ENCODE measurements at places on chromosomes 11 and 22.
A peak's percentile ranks its signal among the peaks of the same experiment; 100 is the strongest.

DNA sequence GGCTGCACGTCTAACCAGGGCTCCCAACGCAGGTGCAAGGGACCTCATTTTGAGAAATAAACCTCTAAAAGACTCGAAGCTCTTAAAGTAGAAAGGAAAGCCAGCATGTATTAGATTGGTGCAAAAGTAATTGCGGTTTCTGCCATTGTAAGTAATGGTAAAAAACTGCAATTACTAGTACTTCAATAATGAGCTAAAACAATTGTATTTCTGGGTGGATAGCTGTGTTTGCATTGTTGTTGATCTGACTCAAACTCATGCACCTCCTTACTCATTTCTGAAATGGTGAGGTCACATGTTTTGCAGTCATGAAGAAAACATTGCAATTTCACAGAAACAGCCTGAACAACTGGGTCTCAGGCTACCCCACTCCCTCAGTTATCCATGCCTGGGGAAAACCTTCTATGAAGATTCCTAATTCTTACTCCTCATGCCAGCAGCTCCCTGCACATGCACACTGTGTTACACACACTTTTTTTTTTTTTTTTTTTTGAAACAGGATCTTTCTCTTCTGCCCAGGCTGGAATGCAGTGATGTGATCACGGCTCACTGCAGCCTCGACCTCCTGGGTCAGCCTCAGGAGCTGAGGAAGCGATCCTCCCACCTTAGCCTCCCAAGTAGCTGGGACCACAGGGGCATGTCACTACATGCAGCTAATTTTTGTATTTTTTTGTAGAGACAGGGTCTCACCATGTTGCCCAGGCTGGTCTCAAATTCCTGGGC, 24.6 kb downstream of the VWCE start:
- DNase-seq = no peak

GRCh38 chr11:39327302-39327701, 2132.2 kb downstream of the LRRC4C start:
- DNase-seq = no peak

GRCh38 chr11:69541501-69542313, 60.2 kb downstream of the LINC01488 start:
- no peak for DNase-seq

DNA sequence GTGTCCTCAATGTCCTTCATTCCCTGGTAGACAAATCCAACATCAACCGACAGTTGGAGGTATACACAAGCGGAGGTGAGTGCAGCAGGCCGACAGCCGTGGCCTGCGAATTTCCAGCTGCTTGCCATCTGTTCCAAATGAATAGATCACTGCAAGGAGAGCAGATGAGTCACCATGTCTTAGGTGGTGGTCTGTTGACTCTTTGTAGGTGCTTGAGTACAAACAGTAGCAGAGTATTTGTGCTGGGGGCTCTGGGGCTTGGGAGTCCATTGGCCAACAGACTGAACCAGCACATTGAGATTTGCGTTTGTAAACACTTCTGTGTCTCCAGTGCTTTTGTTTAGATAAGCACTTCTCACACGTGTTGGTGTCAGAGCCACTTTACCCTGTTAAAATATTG, 21.1 kb downstream of the EIF3L start:
- DNase-seq = no peak

DNA sequence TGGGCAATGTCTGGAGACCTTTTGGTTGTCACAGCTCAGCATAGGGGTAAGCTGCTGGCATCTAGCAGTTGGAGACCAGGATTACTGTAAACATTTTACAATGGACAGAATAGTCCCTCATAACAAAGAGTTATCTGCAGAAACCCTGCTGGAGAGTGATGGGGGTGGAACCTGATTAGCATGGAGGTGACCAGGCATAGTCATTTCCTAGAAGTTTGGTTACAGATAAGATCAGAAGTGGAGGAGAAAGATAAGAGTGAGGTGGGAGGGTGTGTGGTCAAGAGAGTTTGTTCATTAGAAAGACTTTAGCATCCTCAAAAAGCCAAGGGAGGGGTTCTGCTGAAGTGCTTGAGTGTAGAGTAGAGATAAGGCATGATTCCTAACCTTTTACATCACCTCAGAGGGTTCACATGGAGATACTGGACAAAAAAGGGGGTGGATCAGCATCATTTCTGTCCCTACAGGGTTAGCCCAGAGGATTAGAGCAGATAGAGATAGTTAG, 38.8 kb downstream of the PRDM11 start:
- no peak for DNase-seq

DNA sequence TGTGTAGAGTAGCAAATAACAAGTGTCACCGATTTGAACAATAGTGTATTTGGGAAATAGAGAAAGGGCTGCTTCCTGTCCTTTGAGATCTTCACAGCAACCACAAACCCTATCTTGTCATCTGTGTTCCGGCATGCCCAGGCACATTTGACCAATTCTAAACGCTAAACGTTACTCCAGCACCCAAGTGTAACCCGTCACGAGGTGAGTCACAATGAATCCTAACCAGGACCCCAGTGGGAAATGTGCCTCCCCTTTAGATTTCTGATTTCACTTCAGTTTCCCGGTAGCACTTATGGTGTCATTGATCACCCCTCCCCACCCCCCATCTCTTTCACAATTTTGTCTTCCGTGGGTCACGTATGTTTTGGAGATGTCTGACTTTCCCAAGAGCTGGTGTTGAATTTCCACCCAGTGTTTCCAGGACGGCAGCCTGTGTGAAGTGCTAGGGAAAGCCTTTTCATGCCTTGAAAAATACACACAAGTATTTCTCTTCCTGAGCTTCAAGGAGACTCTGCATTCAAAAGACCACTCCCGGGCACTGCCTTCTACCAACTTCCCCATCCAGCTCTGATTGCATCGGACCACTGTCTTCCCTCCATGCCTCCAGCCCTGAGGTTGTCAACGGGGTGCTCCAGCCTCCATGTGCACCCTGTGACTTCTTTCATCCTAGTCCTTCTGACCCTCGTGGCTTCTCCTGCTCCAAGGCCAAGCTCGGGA, 10.5 kb upstream of the C11orf24 start:
- no peak for DNase-seq

GRCh38 chr22:36296690-36297089, 43.8 kb downstream of the APOL1 start:
- no peak for DNase-seq

DNA sequence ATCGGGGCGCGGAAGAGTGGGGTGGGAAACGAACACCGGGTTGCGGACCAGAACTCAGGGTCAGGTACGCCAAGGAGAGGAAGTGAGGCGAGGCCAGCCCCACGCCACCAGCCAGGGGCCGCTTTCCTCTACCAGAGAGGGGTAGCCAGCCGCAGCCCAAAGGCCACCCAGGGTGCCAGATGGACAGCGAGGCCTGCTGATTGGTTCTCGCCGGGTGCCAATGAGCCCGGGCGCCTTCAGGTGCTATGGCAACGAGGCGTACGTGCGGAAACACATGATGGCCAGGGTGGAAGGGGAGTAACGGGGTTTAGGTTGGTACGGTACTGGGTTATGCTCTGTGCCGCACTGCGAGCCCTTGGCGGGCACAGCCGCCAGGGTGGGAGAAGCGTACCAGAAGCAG, 128.9 kb downstream of the SERGEF start:
- DNase-seq = no peak

DNA sequence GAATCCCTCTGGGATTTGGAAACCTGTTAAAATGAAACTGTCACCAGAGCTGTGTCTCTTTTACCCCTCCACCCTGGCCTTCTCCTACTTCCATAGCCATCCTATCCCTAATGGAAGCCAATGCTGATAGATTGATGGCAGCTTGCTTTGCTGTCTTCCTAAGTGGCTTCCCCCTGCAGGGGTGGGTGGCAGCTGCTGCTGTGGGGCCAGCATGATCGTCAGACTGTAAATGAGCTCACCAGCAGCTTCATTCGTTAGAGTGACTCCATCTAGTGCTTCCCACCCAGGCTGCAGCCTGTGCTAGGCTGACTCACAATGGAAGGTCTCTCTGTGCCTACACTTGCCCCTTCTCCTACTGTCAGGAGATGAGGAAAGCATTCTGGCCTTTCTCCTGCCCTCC, 311.0 kb downstream of the BUD13 start:
- no peak for DNase-seq

DNA sequence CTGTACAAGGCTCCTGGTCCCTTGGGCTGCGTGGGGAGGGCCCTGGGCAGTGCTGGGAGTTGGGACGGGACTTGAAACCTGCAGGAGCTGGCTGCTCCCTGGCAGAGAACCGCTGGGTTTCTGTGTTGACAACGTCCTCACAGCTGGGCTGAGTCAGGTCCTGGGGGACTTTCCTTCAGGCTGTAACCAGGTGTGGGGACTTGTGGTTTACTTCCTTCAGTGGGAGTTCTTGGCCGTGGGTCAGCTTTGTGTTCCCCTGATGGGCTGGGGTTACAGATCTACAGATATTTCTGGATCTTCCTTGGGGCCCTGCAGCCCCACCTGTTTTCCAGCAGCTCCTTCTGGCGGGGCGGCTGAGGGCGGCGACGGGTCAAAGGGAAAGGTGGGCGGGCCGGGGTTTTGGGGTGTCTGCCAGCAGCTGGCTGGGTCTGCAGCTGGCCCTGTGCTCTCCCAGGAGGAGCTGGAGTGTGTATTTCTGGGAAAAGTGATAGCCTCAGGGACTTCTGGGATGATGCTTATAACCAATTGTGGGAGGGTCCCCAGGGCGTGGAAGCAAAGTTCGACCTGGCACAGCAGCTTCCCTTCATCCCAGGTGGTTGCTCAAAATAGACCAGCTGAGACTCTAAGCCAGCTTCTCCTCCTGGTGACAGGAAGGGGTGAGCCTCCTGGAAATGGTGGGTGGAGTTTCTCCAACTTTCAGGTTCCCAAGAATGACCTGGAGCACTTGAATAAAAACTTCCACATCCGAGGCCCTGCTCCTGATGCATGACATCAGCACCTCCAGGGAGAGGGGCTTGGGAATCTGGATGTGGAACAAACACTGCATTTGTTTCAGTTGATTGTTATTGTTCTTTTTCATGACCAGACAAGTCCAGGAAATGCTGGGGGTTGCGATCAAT, 19.1 kb downstream of the ST14 start:
- DNase-seq = no peak

DNA sequence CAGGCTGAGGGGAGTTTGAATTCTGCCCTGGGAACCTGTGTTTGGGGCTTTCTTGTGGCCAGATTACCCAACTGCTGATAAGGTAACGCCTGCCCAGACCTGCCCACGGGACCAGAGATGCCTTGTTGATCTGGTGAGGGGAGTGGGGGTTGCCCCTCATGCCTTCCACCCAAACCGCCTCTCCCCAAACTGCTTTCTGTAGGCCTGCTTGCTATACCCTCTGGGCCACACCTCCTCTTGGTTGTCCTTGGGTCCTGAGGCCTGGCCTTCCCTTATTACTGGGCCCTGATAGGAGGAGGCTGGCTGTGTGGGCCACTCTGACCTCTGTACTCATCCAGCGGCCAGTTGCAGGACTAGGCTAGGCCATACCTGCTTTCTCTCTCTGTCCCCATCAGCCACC, 3.4 kb downstream of the P2RY2 start:
- DNase-seq = no peak

- peak; percentile 18 for DNase-seq
These were observed 845 bp downstream of the MPPED2 start for GRCh38 chr11:30585125-30585891.

DNA sequence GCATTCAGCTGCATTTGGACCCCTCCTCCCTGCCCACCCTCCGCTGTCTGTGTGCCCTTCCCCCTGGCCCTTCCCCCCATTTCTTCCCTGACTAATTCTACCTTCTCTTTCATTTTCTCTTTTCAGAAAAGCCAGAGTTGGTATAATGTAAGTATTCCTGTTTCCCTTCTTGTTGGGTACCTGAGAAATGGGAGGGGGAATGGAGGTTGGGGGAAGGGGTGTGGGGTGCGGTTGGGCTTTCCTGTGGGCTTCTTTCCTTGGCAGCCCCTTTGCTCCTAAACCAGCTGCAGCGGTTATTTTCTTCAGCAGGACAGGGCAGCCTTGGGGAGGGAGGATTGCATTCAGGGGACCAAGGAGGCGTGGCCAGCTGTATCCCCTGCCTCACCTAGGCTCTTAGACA, 70.2 kb downstream of the SCN3B start:
- DNase-seq = no peak

DNA sequence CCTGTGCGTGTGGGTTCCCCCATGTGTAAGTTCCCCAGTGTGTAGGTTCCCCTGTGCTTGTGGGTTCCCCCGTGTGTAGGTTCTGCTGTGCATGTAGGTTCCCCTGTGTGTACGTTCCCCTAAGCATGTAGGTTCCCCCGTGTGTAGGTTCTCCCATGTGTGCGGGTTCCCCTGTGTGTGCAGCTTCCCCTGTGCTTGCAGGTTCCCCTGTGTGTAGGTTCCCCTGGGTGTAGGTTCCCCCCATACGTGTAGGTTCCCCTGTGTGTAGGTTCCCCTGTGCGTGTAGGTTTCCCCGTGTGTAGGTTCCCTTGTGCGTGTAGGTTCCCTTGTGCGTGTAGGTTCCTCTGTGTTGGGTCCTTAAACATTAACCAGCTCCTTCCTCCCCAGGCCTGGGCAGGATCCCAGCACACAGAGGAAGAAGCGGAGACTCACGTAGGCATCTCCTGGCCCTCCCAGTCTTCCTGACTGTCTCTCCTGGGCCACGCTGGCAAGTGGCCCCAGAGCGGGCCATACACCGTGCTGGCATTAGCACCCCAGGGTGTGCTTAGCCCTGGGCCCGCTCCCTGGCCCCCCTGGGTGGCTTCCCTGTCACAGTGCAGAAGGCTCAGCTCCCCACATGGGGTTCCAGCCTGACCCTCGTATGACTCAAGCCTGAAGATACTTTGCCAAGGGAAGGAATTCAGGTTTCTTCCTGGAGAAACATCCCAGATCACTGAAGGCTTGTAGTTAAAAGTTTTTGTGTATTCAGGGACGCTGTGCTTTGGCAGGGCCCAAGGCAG, 2.8 kb upstream of the GRAMD4 start:
- DNase-seq = no peak

GRCh38 chr11:8250981-8251615, 12.6 kb downstream of the LMO1 start:
- no peak for DNase-seq

DNA sequence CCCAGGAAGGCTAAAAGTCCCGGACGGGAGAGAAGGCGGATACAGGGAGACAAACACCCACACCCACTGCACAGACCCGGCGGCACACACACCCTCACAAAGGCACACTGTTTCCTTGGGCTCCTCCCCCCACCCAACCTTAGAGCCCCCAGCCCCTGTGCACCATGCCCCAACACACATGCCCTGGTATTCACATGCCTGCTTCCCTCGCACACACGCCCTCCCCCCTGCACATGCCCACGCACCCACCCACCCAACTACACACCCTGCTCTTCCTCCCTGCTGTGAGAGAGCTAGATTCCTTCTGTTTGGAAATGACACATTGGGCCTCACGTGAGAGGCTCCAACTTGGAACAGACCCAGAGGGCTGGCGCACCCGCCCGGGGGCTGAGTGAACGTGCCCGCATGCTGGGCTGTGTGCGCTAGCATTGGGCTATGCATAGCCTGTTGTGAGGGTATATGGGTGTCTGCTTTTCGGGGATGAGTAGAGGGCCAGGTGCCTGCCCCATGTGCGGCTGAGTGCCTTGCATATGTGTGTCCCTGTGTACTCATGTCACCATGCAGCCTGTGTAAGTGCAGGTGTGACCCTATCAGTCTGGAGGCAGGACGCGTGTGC, 518 bp upstream of the CHRM1 start:
- DNase-seq = no peak

GRCh38 chr11:63179432-63180041, 35.5 kb upstream of the SLC22A24 start:
- no peak for DNase-seq
